Stimulated activated memory B cell treated with anti-CD40 and anti-IgM and Interleukin-4, amounts not matched to agents 10 μg/mL and 1 μg/mL and 100 μg/mL, for 72 hours (primary cell): ENCODE measurements at places on chromosomes 7 and 10.

DNA sequence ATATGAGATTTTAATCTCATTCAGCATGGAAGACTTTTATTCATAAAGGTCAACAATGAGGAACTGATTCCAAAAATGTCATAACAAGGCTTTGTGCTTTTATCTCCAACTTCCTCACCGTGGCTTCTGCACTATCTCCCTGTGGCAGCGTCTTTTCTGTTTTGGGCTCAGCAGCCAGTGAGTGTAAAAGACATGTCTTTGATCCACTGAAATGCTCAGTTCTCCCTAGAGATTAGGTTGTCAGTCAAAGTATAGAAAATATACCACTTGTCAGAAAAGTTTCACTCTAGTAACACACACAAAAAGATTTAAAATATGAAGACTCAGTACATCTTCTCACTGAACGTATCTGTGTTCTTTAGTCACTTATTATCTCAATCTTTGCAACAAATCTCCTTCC, 901.8 kb upstream of the ZWINT start:
- no peak for ATAC-seq

DNA sequence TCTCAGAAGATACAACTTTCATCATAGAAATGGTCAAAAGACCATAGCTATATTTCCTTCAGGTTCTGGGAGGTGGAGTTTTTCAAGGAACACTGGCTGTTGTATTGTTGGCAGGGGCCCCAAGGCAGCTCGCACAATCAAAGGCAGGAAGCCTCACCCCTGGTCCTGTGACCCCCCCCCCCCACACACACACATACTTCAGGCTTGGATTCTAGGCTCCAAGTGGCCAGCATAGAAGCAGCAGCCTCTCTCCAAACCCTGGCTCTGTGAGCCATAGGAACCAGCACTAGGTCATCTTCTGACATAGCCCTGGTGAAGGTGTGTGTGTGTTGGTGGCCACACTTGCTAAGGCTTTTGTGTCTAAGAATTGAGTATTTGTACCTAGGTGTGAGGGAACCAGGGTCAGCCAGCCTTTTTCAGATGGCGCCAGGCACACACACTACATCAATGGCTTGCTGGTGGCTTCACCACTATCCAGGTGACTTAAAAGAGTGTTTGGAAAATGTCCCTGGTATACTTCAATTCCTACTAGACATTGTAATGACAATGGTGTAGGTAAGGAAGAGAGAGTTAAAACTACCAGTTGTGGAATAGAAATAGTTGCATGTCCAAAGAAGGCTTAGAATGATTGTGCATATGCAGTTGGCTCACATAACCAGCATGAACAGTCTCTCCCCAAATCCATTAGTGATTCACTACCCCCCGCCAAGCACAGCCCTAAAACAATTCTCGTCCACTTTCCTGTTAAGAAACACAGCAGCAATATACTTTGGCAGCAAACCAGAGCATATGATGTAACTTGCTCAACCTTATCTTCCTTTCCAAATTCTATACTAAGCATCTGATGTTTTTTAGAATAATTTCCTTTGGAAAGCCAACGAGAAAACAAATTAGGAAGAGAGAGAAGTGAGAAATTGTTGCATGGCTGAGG, 91.3 kb downstream of the AVL9 start:
- ATAC-seq = no peak

GRCh38 chr10:49520122-49520775, 18.7 kb downstream of the ERCC6 start:
- no peak for ATAC-seq

GRCh38 chr10:110022716-110023504, 15.1 kb downstream of the ADD3 start:
- ATAC-seq = no peak

- ATAC-seq = no peak
These were observed 1.5 kb downstream of the PTPN12 start for GRCh38 chr7:77538281-77539212.

- no peak for ATAC-seq
These were observed 679.4 kb upstream of the C7orf33 start for GRCh38 chr7:147911201-147911601.

- ATAC-seq = no peak
These were observed 236.4 kb downstream of the PRPF18 start for GRCh38 chr10:13823096-13823708.

GRCh38 chr7:575425-576366, 56.0 kb upstream of the PDGFA start:
- ATAC-seq = no peak

- no peak for ATAC-seq
These were observed 312.9 kb downstream of the RNLS start for GRCh38 chr10:88270061-88270808.

DNA sequence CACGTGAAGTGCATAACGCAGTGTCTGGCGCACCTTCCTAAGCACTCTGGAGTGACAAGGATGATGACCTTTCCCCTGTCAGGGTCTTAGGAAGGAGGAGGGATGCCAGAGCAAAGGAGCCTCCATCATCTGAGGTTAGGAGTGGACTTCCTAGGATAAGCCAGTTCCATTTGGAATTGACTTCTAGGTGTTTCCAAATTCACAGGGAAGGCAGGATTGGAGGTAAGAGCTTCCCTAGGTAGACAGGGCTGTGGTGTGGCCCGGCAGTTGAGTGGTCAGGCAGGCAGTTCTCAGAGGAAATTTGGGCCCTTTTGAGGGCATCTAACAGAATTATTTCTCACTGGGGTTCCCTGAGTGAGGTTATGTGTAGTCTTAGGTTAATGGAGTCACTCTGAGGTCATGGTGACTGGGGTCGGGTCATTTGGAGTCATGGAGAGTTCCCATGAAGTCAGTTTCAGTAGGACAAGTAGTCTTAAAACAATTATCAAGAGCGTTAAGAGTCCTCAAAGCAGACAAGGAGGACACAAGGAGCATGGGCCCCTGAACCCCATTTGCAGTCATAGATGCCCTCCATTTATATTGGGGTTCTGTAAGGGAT, 8.2 kb downstream of the PPIF start:
- no peak for ATAC-seq

GRCh38 chr7:69941077-69941651, 342.9 kb downstream of the AUTS2 start:
- no peak for ATAC-seq

DNA sequence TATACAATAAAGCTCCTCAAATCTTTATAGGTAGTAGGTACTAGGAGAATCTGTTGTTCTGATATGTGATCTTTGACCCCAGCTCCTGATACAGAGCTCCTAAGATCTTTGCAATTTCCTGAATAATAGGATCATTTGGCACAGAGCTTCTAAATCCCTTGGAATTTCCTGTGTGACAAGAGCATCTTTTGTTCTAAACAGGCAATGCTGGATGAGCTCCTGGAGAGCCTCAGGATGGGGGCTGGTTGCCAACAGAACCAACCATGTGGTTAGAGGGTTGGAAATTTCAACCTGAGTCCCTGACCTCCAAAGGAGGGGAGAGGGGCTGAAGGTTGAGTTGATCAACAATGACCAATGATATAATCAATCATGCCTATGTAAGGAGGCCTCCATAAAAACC, 629.0 kb downstream of the CCSER2 start:
- no peak for ATAC-seq

- ATAC-seq = no peak
These were observed 15.3 kb upstream of the PRKAR2B start for GRCh38 chr7:107029061-107029763.

- no peak for ATAC-seq
These were observed 5.7 kb downstream of the CYP17A1 start for GRCh38 chr10:102831322-102832071.
